NCI-H1436 treated with DMSO at 0.1 percent for 48 hours (cell line): ENCODE measurements at places on chromosomes 13 and 19.
A peak's percentile ranks its signal among the peaks of the same experiment; 100 is the strongest.

GRCh38 chr13:113489171-113489548 is 1.4 kb downstream of the DCUN1D2 start:
- no peak for DNase-seq

GRCh38 chr13:34254366-34254765 is 436.4 kb downstream of the RFC3 start:
- no peak for DNase-seq

DNA sequence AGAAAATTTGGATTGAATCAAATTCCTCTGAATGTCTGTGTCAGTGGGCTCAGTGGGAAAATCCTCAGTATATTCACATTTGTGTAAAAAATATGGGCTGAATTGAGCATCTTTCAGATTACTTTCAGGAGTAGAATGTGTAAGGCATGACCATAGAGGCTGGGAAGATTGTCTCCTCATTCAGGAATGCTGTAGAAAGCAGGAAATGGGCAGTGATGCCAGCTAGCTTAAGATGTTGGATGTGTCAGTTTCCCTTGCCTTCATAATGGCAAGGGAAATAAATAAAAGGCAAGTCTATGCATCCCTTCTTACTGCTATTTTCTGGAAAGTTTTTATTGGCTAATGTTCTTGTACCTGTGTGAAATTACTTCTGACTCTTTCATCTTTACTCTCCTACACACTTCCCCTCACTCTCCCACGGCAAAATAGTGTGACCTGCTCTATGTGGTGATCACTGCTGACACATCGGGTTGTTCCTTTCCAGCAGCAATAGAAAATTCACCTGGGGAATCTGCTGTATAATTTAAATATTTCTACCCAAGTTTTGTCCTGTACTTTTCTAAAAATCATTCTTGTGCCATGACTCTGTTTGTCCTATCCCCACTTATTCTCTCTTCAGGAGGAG is 103.2 kb downstream of the LMO7 start:
- DNase-seq, result no peak

DNA sequence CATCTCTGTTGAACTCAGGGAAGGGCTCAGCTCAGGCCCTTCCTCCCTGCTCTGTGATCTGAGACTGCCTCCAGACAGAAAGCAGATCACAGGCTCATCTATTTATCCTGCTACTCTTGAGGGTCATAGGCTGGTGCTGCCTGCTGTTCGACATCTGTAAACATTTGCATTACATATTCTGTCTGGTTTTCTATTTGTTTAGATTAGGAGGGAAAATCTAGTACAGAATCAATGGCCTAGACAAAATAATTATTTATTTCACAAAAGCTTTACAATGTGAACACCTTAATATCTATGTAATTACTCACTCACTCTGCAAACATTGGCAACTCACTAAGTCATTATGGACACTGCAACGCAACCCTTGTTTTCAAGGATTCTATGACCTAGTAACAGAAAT is 43.0 kb downstream of the CEP89 start:
- no peak for DNase-seq

GRCh38 chr13:113137691-113138298 is 15.2 kb downstream of the F10 start:
- DNase-seq, result no peak

DNA sequence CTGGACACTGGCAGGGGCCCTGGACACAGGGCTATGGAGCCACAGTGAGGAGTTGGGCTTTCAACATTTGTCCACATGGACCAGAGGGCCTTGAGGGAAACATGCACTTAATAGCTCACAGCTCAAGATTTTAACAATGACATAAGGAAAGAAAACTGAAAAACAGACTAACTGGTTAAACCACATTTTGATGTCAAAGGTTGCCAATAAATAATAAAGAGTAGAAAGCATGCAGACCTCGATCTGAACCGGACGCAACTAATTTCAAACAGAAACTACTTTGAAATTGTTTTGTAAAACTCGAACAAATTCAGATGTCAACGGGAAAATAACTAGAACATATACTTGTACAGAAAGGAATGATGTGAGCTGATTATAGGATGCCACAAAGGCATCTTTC is 15.5 kb upstream of the ZNF888 start:
- no peak for DNase-seq

GRCh38 chr13:105184201-105184600 is 1351.3 kb downstream of the EFNB2 start:
- no peak for DNase-seq

GRCh38 chr13:26017932-26018665 is 33.7 kb downstream of the SHISA2 start:
- no peak for DNase-seq

DNA sequence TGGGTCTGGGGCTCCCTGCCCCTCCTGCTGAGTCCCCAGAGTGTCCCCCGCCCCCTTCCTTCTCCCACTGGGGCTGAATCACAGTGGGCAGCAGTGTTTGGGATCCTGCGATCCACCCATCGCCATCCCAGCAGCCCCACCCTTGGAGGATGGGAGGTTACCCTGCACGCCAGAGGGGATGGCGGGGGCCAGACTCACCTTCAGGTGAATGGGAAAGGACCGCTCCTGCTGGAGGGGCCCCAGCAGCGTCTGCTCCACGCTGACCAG is 569 bp downstream of the DLEU7 start:
- DNase-seq, result no peak

GRCh38 chr13:77732287-77732686 is 34.8 kb downstream of the SLAIN1 start:
- DNase-seq, result no peak

DNA sequence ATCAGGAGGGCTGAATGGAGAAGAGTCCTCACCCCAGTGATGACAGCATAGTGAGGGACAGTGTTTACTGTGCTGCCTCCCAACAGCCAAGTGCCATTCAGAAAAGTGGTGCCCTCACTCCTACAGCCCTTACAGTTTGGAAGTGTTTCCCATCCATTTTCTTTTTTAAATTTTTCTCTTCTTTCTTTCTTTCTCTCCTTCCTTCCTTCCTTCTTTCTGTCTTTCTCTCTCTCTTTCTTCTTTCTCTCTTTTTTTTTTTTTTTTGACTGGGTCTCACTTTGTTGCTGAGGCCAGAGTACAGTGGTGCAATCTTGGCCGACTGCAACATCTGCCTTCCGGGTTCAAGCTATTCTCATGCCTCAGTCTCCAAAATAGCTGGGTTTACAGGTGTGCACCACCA is 755.3 kb downstream of the UQCRFS1 start:
- no peak for DNase-seq

- no peak for DNase-seq
Measured at GRCh38 chr19:5586300-5587070, 18.7 kb upstream of the TINCR start.

DNA sequence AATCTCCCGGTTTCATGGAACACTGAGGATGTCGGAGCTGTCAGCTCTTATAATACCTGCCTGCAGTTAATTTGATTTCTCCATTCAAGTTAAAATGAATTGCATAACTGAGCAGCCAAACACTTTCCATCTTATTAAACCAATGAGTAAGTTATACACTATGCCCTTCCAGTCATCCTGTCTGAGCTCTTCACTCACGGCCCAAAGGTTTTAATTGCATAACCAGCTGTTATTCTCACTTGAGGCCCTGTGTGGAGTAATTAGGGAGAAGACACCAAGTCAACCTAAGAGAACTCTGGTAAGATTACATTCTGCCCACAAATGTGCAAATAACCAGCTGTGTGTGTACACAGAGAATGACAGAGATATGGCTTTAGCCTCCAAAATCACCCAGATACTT is 303.5 kb downstream of the TBC1D4 start:
- DNase-seq, result no peak

DNA sequence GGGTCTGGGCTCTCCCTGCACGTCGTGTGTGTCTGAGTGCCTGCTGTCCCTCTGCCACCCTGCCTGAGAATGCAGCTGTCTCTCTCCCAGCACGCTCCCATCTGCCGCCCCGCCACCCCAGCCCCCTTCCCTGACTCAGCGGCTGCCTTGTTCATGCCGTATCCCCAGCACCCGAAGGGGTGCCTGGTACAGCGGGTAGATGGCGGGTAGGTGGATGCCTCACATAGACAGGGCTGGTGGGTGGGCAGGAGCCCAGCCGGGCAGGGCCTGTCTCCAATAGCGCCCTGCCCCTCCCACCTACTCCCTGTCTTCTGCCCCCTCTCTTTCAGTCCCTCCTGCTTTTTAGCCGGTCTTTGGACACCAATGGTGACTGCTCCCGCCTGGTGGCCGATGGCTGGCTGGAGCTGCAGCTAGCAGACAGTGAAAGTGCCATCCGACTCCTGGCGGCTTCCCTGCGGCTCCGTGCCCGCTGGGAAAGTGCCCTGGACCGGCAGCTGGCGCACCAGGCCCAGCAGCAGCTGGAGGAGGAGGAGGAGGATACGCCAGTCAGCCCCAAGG is 30.3 kb downstream of the DHX34 start:
- DNase-seq, result no peak

GRCh38 chr19:52722062-52723003 is 12.5 kb downstream of the ZNF611 start:
- DNase-seq, result no peak

- no peak for DNase-seq
Measured at GRCh38 chr19:41462497-41462896, 19.5 kb downstream of the ERICH4 start.

GRCh38 chr19:32416749-32417456 is 11.3 kb downstream of the DPY19L3 start:
- no peak for DNase-seq

GRCh38 chr19:2423071-2423914 is 4.1 kb downstream of the TIMM13 start:
- no peak for DNase-seq

DNA sequence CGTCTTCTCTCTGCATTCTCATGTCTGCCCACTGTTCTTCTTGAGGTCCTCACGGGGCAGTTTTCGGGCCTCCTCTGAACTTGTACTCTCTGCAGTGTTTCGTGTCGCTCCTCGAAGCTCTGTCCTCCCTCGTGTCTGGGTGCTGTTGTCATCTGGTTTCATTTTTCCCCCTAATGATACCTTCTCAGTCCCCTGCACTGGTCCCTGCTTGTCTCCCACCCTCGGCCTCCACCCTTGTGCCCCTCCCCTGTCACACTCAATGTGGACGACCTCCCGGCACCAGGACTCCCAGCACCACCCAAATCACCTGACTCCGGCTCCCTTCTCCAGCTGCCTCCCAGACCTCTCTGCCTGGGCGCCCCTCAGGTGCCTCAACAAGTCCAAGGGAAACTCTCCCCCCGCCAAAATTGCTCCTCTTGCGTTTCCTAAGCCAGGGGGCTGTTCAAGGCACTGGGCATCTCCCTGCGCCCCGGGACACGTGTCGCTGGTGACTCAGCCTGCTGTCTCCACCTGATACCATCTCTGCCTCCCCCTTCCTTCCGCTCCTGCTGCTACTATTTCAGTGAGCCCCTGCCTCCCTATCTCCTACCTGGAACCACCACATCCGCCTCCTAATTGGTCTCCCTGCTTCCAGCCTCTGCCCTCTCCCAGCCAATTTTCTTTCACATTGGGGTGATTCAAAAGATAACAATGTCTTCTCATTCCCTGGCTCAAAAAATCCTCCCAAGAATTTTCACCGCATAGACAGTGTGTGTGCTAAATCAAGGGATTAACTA is 49.5 kb downstream of the RFX2 start:
- DNase-seq, result no peak

- DNase-seq, result peak; percentile 71
Measured at GRCh38 chr19:48110350-48110966, at the start of gene PLA2G4C. Gene PLA2G4C (minus strand): TSS chr19:48110817. CDS start chr19:48106529, 4,288 bp downstream.

- no peak for DNase-seq
Measured at GRCh38 chr19:46265217-46265828, 31.5 kb upstream of the HIF3A start.
